ENCODE measurements at places on chromosomes 7 and 10.

GRCh38 chr7:135877805-135878204 lies 99.4 kb downstream of the MTPN start:
- no peak for DNase-seq
- H3K27me3 ChIP-seq = peaks cover 36% of the 10 kb centered on the region
- no peak overlapping the region for H3K4me3 ChIP-seq
- no peak overlapping the region for H3K27ac ChIP-seq
- H3K36me3 ChIP-seq = no peaks in the 10 kb centered on the region
- no peaks in the 10 kb centered on the region for H3K4me1 ChIP-seq

- DNase-seq = no peak
- H3K36me3 ChIP-seq = no peaks in the 10 kb centered on the region
- no peaks in the 10 kb centered on the region for H3K4me1 ChIP-seq
- H3K4me3 ChIP-seq = no peak overlapping the region
- no peaks in the 10 kb centered on the region for H3K27me3 ChIP-seq
Measured at GRCh38 chr7:137538361-137538762, 194.8 kb upstream of the PTN start.

GRCh38 chr10:123274306-123275135 lies 120.3 kb downstream of the BUB3 start:
- no peaks in the 10 kb centered on the region for H3K4me1 ChIP-seq
- no peak overlapping the region for H3K27ac ChIP-seq
- H3K27me3 ChIP-seq = peaks cover 14% of the 10 kb centered on the region
- no peak overlapping the region for H3K4me3 ChIP-seq
- no peak for DNase-seq

DNA sequence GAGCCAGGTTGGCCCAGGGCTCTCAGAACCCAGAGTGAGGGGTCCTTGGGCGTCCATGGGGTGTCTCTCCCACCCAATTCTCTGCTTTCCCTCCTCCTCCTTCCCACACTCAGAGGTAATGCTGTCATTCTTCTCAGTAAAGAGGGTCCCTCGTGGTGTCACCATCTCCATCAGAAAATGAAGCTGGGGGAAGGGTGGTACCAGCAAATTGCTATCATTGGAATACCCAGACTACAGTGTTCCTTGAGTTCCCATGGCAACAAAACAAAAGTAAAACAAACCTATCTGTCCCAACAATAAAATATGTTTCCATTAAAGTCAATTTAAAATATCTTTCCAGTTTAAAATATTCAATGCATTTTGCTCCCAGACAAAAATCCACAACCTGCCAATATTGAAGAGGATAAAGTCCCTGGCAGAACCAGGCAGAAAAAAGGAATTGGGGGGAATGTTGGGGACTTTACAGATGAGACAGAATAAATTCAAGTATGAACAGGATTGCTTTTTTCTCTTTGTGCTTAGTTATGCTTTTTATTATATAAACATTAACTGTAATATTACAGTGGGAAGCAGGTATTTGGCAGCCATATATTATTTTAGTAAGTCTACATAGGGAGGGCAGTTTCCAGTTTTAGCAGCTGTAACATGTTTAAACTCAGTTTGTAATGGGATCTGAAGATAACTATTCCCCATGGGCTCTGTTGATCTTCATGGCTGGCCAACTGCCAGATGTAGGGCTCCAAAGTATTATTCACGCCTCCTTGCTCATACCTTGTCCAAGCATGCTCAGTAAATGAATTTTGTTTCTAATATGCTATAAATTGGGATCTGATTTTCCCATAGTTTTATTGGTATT lies 182.1 kb downstream of the ARID5B start:
- H3K27ac ChIP-seq = peak overlapping the region; percentile 42
- no peaks in the 10 kb centered on the region for H3K27me3 ChIP-seq
- H3K36me3 ChIP-seq = peaks cover 38% of the 10 kb centered on the region
- DNase-seq = no peak
- peaks cover 30% of the 10 kb centered on the region for H3K4me1 ChIP-seq

- H3K27ac ChIP-seq = no peak overlapping the region
- no peaks in the 10 kb centered on the region for H3K27me3 ChIP-seq
- H3K36me3 ChIP-seq = peaks cover 8% of the 10 kb centered on the region
- H3K4me1 ChIP-seq = peaks cover 46% of the 10 kb centered on the region
- DNase-seq = no peak
Measured at GRCh38 chr10:452512-453426, 236.7 kb downstream of the DIP2C start.

DNA sequence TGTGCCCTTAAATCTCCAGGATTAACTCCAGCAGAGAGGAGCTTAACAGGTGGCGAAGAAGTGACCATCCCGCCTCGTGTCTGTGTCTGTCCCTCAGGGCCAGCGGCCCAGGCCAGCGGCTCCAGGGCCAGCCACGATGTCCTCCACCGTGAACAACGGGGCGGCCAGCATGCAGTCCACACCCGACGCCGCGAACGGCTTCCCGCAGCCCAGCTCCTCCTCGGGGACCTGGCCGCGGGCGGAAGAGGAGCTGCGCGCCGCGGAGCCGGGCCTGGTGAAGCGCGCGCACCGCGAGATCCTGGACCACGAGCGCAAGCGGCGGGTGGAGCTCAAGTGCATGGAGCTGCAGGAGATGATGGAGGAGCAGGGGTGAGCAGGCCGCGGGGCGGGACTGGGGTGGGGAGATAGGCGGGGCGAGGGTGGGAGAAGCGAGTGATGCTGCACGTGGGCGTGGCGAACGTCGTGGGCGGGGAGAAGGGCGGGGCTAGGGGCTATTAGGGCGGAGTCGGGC lies 33.3 kb downstream of the SRRM3 start:
- H3K36me3 ChIP-seq = peaks cover 2% of the 10 kb centered on the region
- H3K27ac ChIP-seq = no peak overlapping the region
- peak; percentile 25 for DNase-seq
- peaks cover 7% of the 10 kb centered on the region for H3K4me1 ChIP-seq
- peaks cover 78% of the 10 kb centered on the region for H3K27me3 ChIP-seq
- H3K4me3 ChIP-seq = peak overlapping the region; percentile 47

- no peak for DNase-seq
- H3K4me3 ChIP-seq = no peak overlapping the region
- H3K4me1 ChIP-seq = no peaks in the 10 kb centered on the region
- H3K27me3 ChIP-seq = no peaks in the 10 kb centered on the region
Measured at GRCh38 chr10:62394556-62395018, 20.4 kb downstream of the ZNF365 start.

DNA sequence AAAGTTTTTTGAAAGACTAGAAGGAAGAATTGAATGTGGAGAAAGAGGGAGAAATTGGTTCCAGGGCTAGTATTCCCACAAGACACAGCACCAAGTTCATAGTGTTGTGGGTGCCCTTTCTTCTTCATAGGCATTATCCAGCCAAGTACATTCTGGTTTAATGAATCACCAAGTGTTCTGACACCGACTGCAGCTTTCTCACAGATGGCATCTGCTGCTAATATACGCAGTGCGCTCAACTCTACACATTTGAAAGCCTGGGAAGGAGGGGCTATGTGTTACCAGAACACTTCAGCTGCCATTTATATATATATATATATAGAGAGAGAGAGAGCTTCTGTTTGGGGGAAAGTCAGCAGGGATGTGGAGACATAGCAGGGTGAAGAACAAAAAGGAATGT lies 1168.4 kb downstream of the GATA3 start:
- no peaks in the 10 kb centered on the region for H3K36me3 ChIP-seq
- no peak overlapping the region for H3K27ac ChIP-seq
- H3K4me1 ChIP-seq = no peaks in the 10 kb centered on the region
- peaks cover 45% of the 10 kb centered on the region for H3K27me3 ChIP-seq
- DNase-seq = no peak

- H3K27ac ChIP-seq = no peak overlapping the region
- H3K4me1 ChIP-seq = no peaks in the 10 kb centered on the region
- H3K36me3 ChIP-seq = no peaks in the 10 kb centered on the region
- no peak overlapping the region for H3K4me3 ChIP-seq
Measured at GRCh38 chr7:39527296-39527695, 38.9 kb upstream of the YAE1 start.

DNA sequence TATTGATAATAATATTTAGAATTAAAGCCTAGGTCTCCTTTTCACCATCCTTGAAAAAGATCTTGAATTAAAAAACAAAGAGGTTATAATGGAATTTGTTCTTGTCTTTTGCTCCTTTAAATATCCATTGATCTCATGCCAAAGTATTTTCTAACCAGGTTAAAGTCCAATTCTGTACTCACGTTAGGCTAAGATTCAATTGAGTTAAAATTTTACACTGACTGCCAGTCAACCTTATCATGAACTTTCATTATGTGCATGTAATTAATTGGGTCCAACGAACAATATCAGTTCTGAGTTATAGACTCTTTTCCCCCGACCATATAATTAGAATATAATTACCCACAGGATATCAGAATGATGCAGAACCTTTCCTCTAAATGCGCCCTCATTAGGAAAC lies 266.6 kb downstream of the DGKB start:
- no peaks in the 10 kb centered on the region for H3K4me1 ChIP-seq
- H3K27me3 ChIP-seq = no peaks in the 10 kb centered on the region
- H3K36me3 ChIP-seq = no peaks in the 10 kb centered on the region
- H3K27ac ChIP-seq = no peak overlapping the region
- DNase-seq = no peak

Data from central memory CD8-positive, alpha-beta T cell (primary cell).